SJSA1 (cell line): ENCODE measurements at places on chromosomes 16 and 17. TPM values are rescaled to one million over a fixed set of nuclear protein-coding genes. Genes with fewer than 3 reads are reported as not detected.

- H3K36me3 ChIP-seq = peaks cover 36% of the 10 kb centered on the region
- DNase-seq = no peak
- H3K27ac ChIP-seq = peak overlapping the region; percentile 66
Measured at GRCh38 chr17:17043461-17044271, 1.4 kb downstream of the MPRIP start.

DNA sequence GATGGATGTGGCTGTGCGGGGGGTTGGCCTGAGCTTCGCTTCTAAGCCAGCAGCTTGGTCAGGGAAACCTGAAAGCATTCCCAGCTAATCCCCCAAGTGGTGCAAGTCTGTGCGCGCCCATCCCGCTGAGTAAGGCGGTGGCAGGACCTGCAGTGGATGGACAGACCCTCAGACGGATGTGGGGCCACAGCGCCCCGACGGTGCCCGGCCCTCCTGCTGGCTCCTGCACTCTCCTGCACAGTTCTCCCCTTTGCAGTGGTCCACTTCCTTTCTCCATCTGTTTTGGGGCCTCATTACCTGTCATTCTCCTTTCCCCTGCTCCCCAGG is 2.3 kb downstream of the ATP2A1 start:
- no peaks in the 10 kb centered on the region for H3K27me3 ChIP-seq
- no peak for DNase-seq
- H3K4me3 ChIP-seq = no peak overlapping the region
- no peak overlapping the region for H3K27ac ChIP-seq
- H3K4me1 ChIP-seq = peaks cover 12% of the 10 kb centered on the region

GRCh38 chr16:86970279-86970678 is 346.9 kb downstream of the C16orf95 start:
- H3K4me1 ChIP-seq = peaks cover 3% of the 10 kb centered on the region
- H3K27me3 ChIP-seq = no peaks in the 10 kb centered on the region
- no peak overlapping the region for H3K27ac ChIP-seq
- H3K4me3 ChIP-seq = no peak overlapping the region

DNA sequence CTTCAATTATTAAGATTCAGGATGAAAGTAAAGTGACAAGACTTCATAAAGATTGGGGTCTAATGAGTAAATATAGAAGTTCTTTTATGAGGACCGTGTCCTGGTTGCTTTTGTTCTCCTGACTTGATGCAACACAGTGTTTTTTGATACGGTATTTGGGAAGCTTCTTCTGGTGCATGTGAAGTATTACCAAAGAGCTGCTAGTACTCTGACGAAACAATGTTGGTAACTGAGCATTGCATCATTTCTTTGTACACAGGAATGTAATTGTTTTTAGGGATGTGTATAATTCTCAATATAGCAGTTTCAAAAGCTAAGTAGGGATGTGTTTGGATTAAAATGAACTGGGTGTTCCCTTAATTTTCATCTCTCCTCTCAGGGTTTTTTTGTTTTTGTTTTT is 15.9 kb downstream of the KPNB1 start:
- H3K36me3 ChIP-seq = peaks cover 97% of the 10 kb centered on the region
- H3K4me1 ChIP-seq = no peaks in the 10 kb centered on the region
- H3K27me3 ChIP-seq = no peaks in the 10 kb centered on the region
- H3K27ac ChIP-seq = no peak overlapping the region
- DNase-seq = no peak

GRCh38 chr16:87057211-87057881 is 259.8 kb downstream of the C16orf95 start:
- peaks cover 11% of the 10 kb centered on the region for H3K4me1 ChIP-seq
- H3K36me3 ChIP-seq = no peaks in the 10 kb centered on the region
- DNase-seq = no peak
- H3K27me3 ChIP-seq = no peaks in the 10 kb centered on the region
- H3K27ac ChIP-seq = no peak overlapping the region
- H3K4me3 ChIP-seq = no peak overlapping the region

GRCh38 chr16:12024429-12024828 is 47.9 kb downstream of the SNX29 start:
- H3K4me1 ChIP-seq = no peaks in the 10 kb centered on the region
- no peak overlapping the region for H3K27ac ChIP-seq
- H3K4me3 ChIP-seq = no peak overlapping the region
- no peaks in the 10 kb centered on the region for H3K36me3 ChIP-seq
- DNase-seq = no peak

DNA sequence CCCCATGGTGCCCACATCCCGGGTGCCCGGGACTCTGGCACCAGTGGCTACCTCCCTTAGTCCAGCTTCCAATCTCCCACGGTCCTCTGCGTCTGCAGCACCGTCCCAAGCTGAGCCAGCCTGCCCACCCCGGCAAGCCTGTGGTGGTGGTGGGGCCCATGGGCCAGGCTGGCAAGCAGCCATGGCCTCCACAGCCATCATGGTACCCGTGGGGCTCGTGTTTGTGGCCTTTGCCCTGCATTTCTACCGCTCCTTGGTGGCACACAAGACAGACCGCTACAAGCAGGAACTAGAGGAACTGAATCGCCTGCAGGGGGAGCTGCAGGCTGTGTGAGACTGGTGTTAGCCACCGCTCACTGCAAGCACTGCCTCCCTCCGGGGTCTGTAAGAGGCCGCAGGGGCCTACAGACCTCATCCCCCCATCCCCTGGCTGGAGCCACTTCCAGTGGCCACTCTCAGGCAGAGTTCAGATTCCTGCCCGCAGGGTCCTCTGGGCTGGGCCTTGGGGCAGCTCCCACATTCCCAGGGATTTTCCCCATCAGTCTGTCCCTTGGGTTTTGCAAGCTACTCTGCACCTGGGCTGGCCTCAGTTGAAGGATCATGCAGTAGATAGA is 3.9 kb upstream of the SETD1A start:
- H3K27ac ChIP-seq = no peak overlapping the region
- H3K4me3 ChIP-seq = no peak overlapping the region
- peaks cover 23% of the 10 kb centered on the region for H3K4me1 ChIP-seq
- peak; percentile 68 for DNase-seq
- no peaks in the 10 kb centered on the region for H3K27me3 ChIP-seq
- H3K36me3 ChIP-seq = peaks cover 10% of the 10 kb centered on the region

DNA sequence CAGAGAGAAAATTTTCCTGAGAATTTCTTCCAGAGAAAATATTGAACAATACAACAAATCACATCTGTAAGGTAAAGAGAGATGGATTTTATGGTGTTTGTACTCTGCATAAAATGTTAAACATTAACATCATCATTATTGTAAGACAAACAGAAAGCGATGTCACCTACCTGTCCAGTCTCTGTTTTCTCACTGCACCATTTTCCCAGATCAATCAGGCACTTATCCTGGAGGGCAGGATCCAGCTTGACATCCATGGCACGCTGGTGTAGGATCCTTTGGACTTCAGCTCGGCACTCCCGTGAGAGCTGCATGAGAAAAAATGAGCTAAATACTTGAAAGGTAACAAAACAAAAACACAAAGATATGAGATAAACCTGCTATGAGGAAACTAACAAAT is 55.9 kb upstream of the CLEC18B start:
- H3K27ac ChIP-seq = no peak overlapping the region
- H3K4me1 ChIP-seq = peaks cover 17% of the 10 kb centered on the region
- no peaks in the 10 kb centered on the region for H3K27me3 ChIP-seq
- H3K4me3 ChIP-seq = no peak overlapping the region
- no peak for DNase-seq

GRCh38 chr17:82703935-82704865 is 5.7 kb upstream of the RAB40B start:
- H3K4me3 ChIP-seq = no peak overlapping the region
- H3K27ac ChIP-seq = no peak overlapping the region
- DNase-seq = no peak
- no peaks in the 10 kb centered on the region for H3K36me3 ChIP-seq
- peaks cover under 1% of the 10 kb centered on the region for H3K4me1 ChIP-seq

GRCh38 chr16:24149102-24149501 is 107.0 kb upstream of the CACNG3 start:
- no peak overlapping the region for H3K4me3 ChIP-seq
- H3K27me3 ChIP-seq = no peaks in the 10 kb centered on the region
- no peak for DNase-seq
- H3K4me1 ChIP-seq = peaks cover 35% of the 10 kb centered on the region
- H3K36me3 ChIP-seq = no peaks in the 10 kb centered on the region

DNA sequence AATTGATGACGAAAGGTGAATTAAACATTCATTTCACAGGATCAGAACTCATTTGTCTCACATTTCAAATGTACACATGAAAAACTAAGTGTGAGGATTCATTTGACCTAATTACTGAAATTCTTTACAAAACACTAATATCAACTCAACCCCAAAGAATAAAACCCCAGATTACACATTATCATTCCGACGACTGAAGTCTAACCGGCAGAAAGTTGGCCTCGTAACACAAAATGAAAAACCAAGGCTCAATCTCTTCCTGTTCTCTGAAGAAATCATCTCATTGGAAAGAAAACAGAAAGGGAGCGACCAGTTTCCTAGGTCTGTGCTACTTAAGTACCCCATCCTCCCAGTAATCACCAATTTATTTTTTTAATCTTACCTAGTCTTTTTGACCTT is 1.8 kb downstream of the JPT1 start:
- H3K27ac ChIP-seq = no peak overlapping the region
- no peaks in the 10 kb centered on the region for H3K27me3 ChIP-seq
- H3K4me3 ChIP-seq = peak overlapping the region; percentile 87
- peaks cover 17% of the 10 kb centered on the region for H3K4me1 ChIP-seq

DNA sequence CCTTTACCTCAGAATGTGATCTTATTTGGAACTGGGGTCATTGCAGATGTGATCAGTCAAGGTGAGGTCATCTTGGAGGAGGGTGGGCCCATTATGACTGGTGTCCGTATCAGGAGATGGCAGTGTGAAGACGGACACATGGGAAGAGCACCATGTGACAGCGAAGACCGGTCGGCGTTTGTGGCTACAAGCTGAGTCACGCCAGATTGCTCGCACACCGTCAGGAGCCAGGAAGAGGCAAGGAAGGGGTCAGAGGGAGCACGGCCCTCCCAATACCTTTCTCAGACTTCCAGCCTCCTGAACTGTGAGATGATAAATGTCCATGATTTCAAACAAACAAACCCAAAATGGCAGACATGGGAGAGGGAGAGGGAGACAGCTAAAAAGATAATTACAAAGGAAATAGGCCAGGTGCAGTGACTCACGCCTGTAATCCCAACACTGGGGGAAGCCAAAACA is 13.2 kb downstream of the STARD3 start:
- DNase-seq = no peak
- H3K36me3 ChIP-seq = peaks cover 8% of the 10 kb centered on the region
- H3K27ac ChIP-seq = no peak overlapping the region
- no peak overlapping the region for H3K4me3 ChIP-seq
- peaks cover 17% of the 10 kb centered on the region for H3K4me1 ChIP-seq
- no peaks in the 10 kb centered on the region for H3K27me3 ChIP-seq

- H3K4me3 ChIP-seq = no peak overlapping the region
- peaks cover 4% of the 10 kb centered on the region; the same call in 1 of the 2 replicates for H3K36me3 ChIP-seq
- no peak overlapping the region for H3K27ac ChIP-seq
- no peaks in the 10 kb centered on the region for H3K27me3 ChIP-seq
Measured at GRCh38 chr16:56332464-56333079, 92.8 kb downstream of the AMFR start.

- H3K36me3 ChIP-seq = peaks cover 59% of the 10 kb centered on the region
- H3K27ac ChIP-seq = no peak overlapping the region
- peaks cover 11% of the 10 kb centered on the region for H3K27me3 ChIP-seq
- DNase-seq = no peak
- peaks cover 19% of the 10 kb centered on the region for H3K4me1 ChIP-seq
Measured at GRCh38 chr17:75521951-75522727, 3.4 kb upstream of the LLGL2 start.

GRCh38 chr16:86391486-86391885 is 118.8 kb upstream of the FOXF1 start:
- DNase-seq = peak; percentile 79
- H3K27me3 ChIP-seq = no peaks in the 10 kb centered on the region
- H3K36me3 ChIP-seq = no peaks in the 10 kb centered on the region
- H3K4me3 ChIP-seq = no peak overlapping the region
- peak overlapping the region; percentile 80 for H3K27ac ChIP-seq

- no peak overlapping the region for H3K27ac ChIP-seq
- no peak overlapping the region for H3K4me3 ChIP-seq
- no peaks in the 10 kb centered on the region for H3K27me3 ChIP-seq
- H3K36me3 ChIP-seq = no peaks in the 10 kb centered on the region
- DNase-seq = no peak
Measured at GRCh38 chr16:12458051-12458450, 345.6 kb downstream of the CPPED1 start.

- H3K4me3 ChIP-seq = no peak overlapping the region
- peaks cover 6% of the 10 kb centered on the region for H3K4me1 ChIP-seq
- H3K27ac ChIP-seq = no peak overlapping the region
- no peaks in the 10 kb centered on the region for H3K36me3 ChIP-seq
- no peaks in the 10 kb centered on the region; the same call in 1 of the 2 replicates for H3K27me3 ChIP-seq
Measured at GRCh38 chr17:27391427-27391826, 64.8 kb upstream of the KSR1 start.

GRCh38 chr17:78787444-78787843 is 5.4 kb upstream of the CYTH1 start:
- no peaks in the 10 kb centered on the region for H3K27me3 ChIP-seq
- no peak overlapping the region for H3K27ac ChIP-seq
- DNase-seq = no peak
- peaks cover 50% of the 10 kb centered on the region for H3K4me1 ChIP-seq
- no peak overlapping the region for H3K4me3 ChIP-seq

DNA sequence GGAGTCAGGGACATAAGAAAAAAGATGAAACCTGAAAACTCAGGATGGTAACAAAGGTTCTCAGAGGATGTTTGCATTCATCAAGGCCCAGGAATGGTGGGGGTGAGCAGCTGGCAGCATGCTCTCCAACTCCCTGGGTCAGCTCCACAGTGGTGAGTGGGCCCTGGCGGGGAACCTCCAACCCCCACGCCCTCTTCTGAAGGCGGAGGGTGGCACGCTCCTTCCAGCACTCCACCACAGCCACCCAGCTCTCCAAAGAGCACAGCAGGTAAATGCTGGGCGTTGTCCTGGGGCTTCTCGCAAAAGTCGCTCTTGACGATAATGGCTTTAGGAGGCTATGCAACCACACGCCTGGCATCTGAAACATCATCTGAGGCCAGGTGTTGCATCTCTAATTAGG is 173.8 kb downstream of the C16orf78 start:
- no peak overlapping the region for H3K27ac ChIP-seq
- H3K27me3 ChIP-seq = no peaks in the 10 kb centered on the region
- H3K36me3 ChIP-seq = no peaks in the 10 kb centered on the region
- DNase-seq = no peak
- no peak overlapping the region for H3K4me3 ChIP-seq

- no peak overlapping the region for H3K4me3 ChIP-seq
- no peaks in the 10 kb centered on the region for H3K27me3 ChIP-seq
- H3K36me3 ChIP-seq = no peaks in the 10 kb centered on the region
- no peak overlapping the region for H3K27ac ChIP-seq
- no peak for DNase-seq
Measured at GRCh38 chr17:5210614-5211252, 19.1 kb upstream of the ZNF594 start.

- no peaks in the 10 kb centered on the region for H3K27me3 ChIP-seq
- no peak overlapping the region for H3K27ac ChIP-seq
- no peak overlapping the region for H3K4me3 ChIP-seq
- DNase-seq = no peak
- H3K4me1 ChIP-seq = peaks cover 57% of the 10 kb centered on the region
- peaks cover 94% of the 10 kb centered on the region for H3K36me3 ChIP-seq
Measured at GRCh38 chr17:44084131-44084538, 13.6 kb downstream of the G6PC3 start.

- peaks cover 25% of the 10 kb centered on the region for H3K27me3 ChIP-seq
- DNase-seq = no peak
- H3K4me3 ChIP-seq = no peak overlapping the region
- H3K4me1 ChIP-seq = no peaks in the 10 kb centered on the region
- no peaks in the 10 kb centered on the region for H3K36me3 ChIP-seq
- H3K27ac ChIP-seq = no peak overlapping the region
Measured at GRCh38 chr16:31221357-31222160, 4.6 kb upstream of the PYDC1 start.

TNP2 gene
- 0.31 TPM in 1 of 2 replicates, not detected in the other for total RNA-seq

GABARAPL2 gene
- 52.7 and 69.3 TPM in 2 replicates for total RNA-seq

TBC1D26 gene
- not detected in 2 replicates for total RNA-seq

AGRP gene
- total RNA-seq = not detected in 2 replicates

NEUROD2 gene
- not detected in 2 replicates for total RNA-seq

MTSS2 gene
- 20.7 and 22.6 TPM in 2 replicates for total RNA-seq
